Thoracic aorta endothelial cell (primary cell): ENCODE measurements at places on chromosomes 13 and 19. TPM values are rescaled to one million over a fixed set of nuclear protein-coding genes. Genes with fewer than 3 reads are reported as not detected.

C19orf85 gene
- total RNA-seq, result not detected in 2 replicates

NKPD1 gene
- total RNA-seq, result under 0.01 and 0.22 TPM in 2 replicates

KL gene
- total RNA-seq, result not detected in 2 replicates

CRX gene
- not detected in 2 replicates for total RNA-seq

ARMC6 gene
- 36.4 and 39.9 TPM in 2 replicates for total RNA-seq

C13orf42 gene
- total RNA-seq, result not detected in 2 replicates

PINLYP gene
- total RNA-seq, result 0.22 and 0.27 TPM in 2 replicates

ZNF578 gene
- 0.72 and 3.5 TPM in 2 replicates for total RNA-seq

AXL gene
- total RNA-seq, result 228 and 242 TPM in 2 replicates

MYH14 gene
- total RNA-seq, result not detected in 2 replicates

KRTDAP gene
- not detected in 2 replicates for total RNA-seq

CLASRP gene
- 22.2 and 25.1 TPM in 2 replicates for total RNA-seq

LRP3 gene
- total RNA-seq, result 10.5 and 20.5 TPM in 2 replicates

C1QTNF9 gene
- not detected in 2 replicates for total RNA-seq

NOVA2 gene
- total RNA-seq, result 8.5 and 16.4 TPM in 2 replicates

DOCK6 gene
- 113 and 160 TPM in 2 replicates for total RNA-seq

NCR1 gene
- total RNA-seq, result not detected in 2 replicates

ARRDC5 gene
- not detected in 2 replicates for total RNA-seq
